GM12864 (cell line): ENCODE measurements at places on chromosomes 1 and 21.

DNA sequence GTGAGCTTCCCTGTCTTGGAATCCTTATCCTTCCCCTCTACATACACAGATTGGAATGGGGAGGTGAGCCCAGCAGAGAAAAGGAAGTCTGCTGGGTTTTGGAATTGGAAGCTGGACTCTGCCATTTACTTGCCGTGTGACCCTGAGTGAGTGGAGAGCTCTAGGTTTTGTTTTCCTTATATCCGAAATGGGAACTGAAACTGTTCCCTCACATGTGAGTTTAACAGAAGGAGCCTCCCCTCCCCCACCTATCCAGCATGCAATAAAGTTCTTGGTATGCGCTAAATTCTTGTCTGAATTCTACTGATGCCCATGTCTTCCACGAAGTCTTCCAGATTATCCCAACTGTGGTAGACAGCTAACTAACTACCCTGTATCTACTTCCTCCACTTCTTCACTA lies 58.7 kb downstream of the NENF start:
- no peak for DNase-seq

GRCh38 chr1:168163670-168164069 lies 15.1 kb upstream of the TIPRL start:
- no peak for DNase-seq

- peak; percentile 41 for DNase-seq
Measured at GRCh38 chr1:157575744-157576143, 22.1 kb downstream of the FCRL4 start.

DNA sequence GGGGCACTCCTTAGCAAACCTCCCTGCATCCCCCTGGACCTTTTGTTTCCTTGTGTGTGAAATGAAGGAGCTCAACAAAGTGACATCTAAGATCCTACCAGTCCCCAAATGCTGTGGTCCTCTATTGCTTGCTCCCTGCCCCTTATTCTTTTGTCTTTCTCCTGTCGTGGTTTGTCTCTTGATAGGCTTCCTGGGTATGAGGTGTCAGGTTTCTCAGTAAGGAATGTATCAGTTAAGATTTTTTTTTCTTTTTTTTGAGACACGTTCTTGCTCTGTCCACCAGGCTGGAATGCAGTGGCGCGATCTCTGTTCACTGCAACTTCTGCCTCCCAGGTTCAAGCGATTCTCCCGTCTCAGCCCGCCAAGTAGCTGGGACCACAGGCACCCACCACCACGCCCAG lies 16.8 kb downstream of the CNIH3 start:
- no peak for DNase-seq

DNA sequence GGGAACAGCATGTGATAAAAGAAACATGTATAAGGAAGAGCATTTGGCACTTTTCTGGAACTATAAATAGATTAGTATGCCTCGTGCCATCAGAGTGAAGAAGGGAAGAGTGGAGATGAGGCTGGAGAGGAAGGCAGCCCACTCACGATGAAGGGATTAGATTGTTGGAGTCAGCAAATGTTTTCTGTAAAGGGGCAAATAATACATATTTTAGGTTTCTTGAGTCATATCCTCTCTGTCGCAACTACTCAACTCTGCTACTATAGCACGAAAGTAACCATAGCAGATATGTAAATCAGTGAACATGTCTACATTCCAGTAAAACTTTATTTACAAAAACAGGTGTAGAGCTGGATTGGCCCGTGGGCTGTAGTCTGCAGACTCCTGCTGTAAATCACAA lies 147.8 kb downstream of the TENT5C start:
- no peak for DNase-seq

DNA sequence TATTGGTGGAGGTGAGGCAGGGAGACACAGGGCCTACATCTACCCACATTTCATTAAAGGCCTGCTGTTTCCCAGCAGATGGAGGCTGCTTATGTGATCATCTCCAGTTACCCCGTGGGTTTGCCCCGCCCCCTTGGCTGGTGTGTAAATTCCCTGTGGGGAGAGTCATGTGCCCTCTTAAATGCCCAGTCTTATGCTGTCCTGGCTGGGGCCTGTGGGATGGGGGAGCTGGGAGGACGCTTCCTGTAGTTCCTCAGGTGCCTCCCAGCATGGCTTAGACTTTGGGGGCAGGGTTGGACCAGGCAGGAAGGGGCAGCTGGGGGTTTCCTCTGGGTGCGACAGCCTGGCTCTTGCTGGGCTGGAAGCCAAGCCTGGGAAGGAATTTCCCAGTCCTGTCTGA lies 15.5 kb upstream of the CITED4 start:
- no peak for DNase-seq

DNA sequence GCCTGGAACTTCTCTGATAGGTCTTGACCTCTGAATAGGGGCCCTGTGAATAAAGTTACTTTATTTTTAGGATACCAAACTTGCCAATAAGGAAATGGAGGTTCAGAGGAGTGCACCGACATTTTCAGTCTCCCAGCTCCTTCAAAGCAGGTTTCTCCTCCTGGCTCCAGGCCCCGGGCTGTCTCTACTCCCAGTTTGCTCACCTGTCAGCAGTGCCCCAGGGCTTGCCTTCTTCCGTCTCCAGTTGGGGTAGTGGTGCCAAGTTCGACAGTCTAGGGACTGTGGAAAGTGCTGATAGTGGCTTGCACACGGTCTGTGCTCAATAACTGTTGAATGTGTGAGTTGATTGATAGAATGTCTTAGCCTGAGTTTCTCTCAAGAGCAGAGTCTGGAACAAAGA lies 149.2 kb downstream of the ACTL8 start:
- DNase-seq, result no peak

- DNase-seq, result no peak
Measured at GRCh38 chr21:45032332-45032731, 42.0 kb upstream of the ADARB1 start.

GRCh38 chr1:221632072-221632471 lies 109.8 kb downstream of the DUSP10 start:
- DNase-seq, result no peak

GRCh38 chr1:32798679-32799416 lies 18.3 kb downstream of the YARS1 start:
- DNase-seq, result no peak

DNA sequence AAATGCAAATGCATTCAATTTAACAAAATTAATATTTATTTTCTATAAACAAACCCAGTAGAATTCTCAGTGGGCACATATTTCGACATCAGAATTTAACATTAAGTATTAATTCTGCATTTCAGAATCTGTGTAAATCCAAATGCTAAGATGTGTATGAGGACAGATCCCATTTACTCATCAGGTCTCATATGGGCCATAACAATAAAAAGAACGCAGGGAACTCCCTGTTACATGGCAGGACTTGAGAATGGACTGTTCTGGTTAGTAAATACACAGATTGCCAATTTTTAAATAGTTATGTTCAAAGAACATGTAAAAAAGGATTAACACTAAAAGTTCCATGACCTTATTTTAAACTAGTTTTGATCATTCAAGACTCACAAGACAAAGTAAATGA lies 104.0 kb downstream of the SLC30A10 start:
- no peak for DNase-seq

DNA sequence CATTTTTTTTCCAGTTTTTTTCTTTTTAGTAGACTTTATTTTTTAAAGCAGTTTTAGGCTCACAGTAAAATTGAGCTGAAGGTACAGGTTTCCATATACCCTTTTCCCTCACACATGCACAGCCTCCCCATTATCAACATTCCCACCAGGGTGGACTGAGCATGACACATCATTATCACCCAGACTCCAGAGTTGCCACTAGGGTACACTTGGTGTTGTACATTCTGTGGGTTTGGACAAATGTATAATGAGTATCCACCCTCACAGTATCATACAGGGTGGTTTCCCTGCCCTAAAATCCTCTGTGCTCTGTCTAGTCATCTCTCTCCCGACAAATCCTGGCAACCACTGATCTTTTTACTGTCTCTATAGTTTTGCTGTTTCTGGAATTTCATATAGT lies 3.0 kb upstream of the AIM2 start:
- no peak for DNase-seq

DNA sequence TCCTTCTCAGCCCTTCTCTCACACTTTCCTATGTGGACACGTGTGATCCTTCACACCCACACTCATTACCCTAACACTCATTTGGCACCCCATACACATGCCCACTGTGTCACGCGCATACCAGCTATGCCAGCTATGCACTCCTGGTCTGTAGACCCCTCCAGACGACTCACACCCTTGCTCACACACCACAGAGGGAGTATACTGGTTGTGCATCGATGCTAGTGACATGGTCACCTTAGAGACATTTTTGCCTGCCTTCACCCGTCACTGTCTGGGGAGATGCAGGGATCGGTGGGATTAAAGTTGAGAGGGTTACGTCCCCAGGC lies 8.3 kb upstream of the PPM1J start:
- no peak for DNase-seq

- no peak for DNase-seq
Measured at GRCh38 chr1:69523461-69523860, 44.3 kb upstream of the LRRC7 start.

DNA sequence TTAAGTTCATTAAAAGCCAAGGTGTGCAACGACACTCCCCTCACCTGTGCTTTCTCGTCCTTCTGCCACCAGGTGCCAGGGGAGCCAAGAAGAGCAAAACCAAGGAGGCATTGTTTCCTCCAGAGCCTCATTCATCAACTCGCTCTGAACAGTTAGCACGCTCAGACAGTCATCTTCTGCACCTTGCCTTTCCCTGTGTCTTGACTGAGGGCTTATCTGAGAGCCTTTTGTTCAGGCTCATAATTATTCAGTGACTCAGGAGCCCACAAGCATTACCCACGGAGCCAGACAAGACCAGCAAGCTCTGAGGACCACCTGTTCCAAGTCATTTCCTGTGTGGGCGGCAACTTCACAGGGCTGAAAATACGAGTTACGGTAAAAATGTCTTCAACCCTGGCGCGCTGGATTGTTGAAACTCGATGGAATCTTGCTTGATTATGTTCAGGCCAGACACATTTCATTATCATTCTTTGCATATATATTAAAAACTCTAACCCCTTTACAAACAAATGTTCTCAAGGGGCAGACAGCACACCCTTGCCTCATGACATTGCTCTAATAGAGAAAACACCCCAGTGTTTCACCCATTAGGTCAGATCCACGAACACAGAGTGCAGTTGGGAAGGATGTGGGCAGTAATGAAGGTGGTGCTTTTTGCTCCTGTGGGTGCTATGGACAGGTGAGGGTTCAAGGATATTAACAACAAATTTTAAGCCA lies 89.7 kb upstream of the RUNX1 start:
- peak; percentile 13 for DNase-seq

- DNase-seq, result no peak
Measured at GRCh38 chr1:80202118-80202517, 1195.6 kb upstream of the ADGRL4 start.

GRCh38 chr1:212072047-212072446 lies 36.5 kb downstream of the DTL start:
- no peak for DNase-seq

- DNase-seq, result no peak
Measured at GRCh38 chr1:153922076-153922971, 448 bp downstream of the GATAD2B start.

DNA sequence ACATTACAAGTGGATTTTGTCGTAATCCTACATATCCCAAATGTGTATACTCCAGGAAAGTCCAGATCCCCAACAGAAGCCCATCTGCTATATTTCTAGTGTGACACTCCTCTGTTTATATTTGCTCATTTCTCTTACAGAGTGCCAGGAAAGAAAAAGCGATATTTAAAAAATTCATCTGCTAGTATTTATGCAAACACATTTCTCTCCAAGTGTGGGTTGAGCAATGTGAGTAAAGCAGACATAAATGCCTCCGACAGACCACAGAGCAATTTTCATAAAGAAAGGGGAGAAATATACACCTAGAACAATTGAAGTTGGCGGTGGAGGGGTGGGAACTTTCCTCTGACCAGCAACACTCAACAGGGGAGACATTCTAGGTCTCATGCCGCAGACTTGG lies 22.2 kb upstream of the RAP1A start:
- no peak for DNase-seq

DNA sequence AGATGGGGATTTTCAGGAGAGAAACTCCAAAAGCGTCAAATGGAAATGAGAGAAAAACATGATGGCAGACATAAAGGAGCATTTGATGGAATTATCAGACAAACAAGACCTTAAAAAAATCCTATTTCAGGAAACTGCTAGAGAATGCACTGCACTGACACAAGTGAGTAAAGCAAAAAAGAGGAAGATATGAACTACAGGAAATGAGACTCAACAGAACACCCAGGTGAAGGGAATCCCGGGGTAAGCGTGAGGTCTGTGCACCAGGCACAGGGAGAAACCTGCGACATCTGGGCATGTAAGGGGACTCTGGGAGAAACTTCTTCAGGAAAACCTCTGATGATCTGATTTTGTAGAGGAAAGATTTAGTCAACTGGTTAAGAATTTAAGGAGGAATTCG lies 2.8 kb downstream of the TARBP1 start:
- DNase-seq, result no peak

- no peak for DNase-seq
Measured at GRCh38 chr1:26700711-26701110, 4.9 kb downstream of the ARID1A start.

GRCh38 chr1:156920233-156921052 lies at the start of gene LRRC71:
Gene LRRC71, plus strand, starts transcription at chr1:156920632. Its CDS starts 172 bp downstream, at chr1:156920804.
- no peak for DNase-seq

DNA sequence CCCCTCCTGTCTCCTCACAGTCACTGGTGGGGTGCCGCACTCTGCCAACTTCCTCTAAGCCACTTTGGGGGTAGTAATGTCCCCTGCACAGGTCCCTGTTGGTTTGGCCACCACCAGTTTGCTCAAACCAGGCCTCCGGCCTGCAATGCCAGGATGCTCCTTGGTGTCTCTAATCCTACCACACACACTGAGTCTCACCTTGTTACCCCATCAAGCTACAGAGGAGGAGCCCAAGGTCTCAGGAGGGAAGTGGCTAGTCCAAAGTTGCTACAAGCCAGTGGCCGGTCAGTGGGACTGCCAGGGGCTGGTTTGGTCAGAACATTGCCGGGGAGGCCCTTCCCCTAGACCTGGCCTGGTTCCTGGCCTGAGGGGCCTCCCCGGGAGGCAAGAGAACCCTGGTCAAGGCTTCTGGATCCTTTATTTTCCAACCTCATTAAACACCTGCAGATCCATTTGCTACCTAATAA lies 21.5 kb upstream of the LRP8 start:
- DNase-seq, result no peak

- no peak for DNase-seq
Measured at GRCh38 chr1:40635763-40636500, 29.6 kb downstream of the RIMS3 start.

GRCh38 chr21:31753949-31754707 lies 22.2 kb upstream of the SCAF4 start:
- DNase-seq, result no peak

- no peak for DNase-seq
Measured at GRCh38 chr1:209430107-209430506, 153.4 kb upstream of the CAMK1G start.

GRCh38 chr1:12387641-12388040 lies 157.8 kb downstream of the VPS13D start:
- DNase-seq, result no peak

GRCh38 chr1:212218911-212219310 lies 66.3 kb upstream of the PPP2R5A start:
- peak; percentile 58 for DNase-seq

- DNase-seq, result no peak
Measured at GRCh38 chr1:110216844-110217444, 6.8 kb downstream of the KCNC4 start.
